Kidney tubule cell (primary cell): ENCODE measurements at places on chromosomes 5 and 9.

DNA sequence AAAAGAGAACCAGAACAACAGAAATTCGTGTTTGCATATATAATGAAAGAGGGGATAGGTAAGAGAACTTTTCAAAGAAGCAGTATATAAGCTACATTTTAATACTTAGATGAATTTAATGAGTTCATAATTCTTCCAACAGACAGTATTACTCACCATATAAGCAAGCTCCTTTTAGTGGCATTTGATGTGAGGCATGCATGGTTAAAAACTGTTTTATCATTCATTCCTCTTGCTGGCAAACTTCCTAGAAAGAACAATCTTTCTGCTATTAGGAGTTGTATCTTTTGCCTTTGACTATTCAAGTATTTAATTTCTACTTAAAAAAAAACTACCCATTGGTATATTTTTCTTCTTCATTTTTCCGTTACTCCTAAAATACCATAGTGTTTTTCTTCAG, 65.7 kb upstream of the EIF4EBP3 start:
- DNase-seq, result no peak

DNA sequence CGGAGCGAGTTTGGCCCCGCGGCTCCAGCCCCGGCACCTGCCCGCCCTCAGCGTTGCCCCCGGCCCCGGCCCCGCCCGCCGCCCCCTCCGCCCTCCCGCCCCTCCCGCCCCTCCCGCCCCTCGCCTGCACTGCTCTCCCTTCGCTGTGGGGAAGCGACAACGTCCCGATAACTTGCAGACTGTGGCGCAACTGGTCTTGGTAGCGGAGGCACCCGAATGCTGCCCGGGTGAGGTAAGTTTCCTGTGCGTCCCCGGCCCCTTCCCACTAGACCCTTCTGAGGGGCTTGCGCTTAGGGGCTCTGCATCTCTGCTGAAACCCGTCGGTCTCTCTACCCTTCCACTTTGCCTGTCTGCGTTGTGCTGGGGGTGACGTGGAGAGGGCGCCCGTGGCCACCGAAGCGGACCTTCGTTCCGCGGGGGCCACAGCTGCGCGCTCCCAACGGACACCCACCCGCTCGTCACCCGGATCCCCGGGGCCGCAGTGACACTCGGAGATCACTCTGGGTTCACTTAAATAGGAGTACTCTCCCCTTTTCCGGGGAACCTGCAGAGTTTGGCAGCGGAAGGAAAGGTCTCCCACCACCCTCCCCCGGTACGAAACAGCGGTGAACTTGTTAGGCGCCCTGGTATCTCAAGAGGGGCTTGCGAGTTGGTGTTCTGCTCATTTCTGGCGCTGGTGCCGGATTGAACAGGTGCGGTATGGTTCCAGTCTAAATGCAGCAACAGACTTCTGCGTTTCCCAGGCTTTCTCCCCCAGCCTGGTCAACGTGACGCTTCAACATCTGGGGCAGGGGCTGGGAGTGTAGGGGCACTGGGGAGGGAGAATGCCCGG, 707 bp downstream of the PIP5K1B start:
- peak; percentile 2 for DNase-seq

- DNase-seq, result no peak
Measured at GRCh38 chr5:59698207-59699178, 195.0 kb downstream of the PDE4D start.

- DNase-seq, result no peak
Measured at GRCh38 chr9:109212768-109213167, 45.7 kb upstream of the FRRS1L start.

DNA sequence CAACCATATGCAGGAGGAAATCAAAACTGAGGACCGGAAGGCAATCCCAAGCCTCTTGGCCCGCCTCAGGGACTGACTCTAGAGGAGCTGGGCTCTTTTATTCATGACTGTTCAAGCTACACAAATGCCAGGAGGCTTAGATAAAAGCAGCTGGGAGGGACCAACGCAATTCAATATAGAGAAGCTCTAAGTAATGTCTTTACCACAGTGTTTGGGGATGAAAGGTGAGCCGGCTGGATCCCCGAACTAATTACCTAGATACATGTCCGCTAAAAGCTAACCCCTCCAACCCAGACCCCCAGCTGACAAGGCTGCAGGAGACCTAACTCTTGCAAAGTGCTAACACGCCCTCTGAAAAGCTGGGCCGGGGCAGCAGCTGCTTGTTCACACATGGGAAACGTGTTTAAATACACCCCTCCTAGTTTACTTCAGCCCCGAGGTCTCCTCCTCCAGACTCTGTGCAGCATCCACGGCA, 67.5 kb downstream of the TLE1 start:
- DNase-seq, result no peak

DNA sequence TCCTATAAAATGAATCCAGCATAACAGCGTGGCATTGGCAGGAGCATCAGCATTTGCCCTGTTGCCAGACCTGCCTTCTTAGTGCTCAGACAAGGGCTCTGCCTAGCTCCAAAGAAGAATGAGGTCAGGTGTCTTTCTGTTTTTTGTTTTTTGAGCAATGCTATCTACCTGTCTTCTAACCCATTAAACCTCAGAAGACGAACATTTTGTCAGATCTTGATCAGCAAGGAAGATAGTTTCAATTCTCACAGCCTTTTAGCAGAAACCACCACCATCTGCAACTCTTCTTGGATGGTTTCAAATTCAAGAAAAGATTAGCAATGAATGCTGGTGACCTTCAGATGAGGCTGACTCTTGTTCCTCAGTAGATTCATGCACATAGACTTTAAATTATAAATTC, 103.5 kb upstream of the IQGAP2 start:
- no peak for DNase-seq

- no peak for DNase-seq
Measured at GRCh38 chr5:20105915-20106314, 117.9 kb upstream of the CDH18 start.

GRCh38 chr5:20347334-20347733, 359.3 kb upstream of the CDH18 start:
- DNase-seq, result no peak

GRCh38 chr5:19751326-19751725, 236.7 kb downstream of the CDH18 start:
- DNase-seq, result no peak
